ENCODE measurements at places on chromosomes 12 and 14. TPM values are rescaled to one million over a fixed set of nuclear protein-coding genes. Genes with fewer than 3 reads are reported as not detected.

DNA sequence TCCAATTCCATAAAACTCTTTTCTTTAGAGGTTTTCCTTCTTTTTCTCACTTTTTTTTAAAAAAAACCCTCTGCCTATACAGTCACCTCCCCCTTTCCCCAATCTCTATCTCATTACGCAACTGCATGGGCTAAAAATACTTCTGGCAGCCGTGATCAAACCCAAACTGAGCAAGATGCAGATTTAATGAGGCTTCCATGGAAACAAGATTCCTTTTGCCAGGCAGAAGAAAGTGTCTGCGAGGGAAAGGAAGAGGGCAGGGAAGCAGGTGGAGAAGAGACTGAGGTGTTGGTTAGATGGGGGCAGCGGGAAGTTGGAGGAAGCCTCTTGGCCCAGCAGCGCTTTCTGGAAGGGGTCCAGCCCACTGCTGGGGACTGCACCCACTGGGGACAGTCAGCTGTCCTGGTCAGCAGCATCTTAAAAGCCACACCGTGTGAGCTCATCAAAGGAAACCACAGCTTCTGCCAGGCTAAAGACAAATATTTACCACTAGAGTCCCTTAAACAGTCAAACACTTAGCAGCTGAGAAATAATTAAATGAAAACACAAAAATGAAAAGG is 90.4 kb downstream of the SLC8A3 start:
- no peak for DNase-seq

GRCh38 chr12:98074286-98074685 is 441.1 kb upstream of the TMPO start:
- DNase-seq: no peak

- no peak for DNase-seq
Observed at GRCh38 chr12:104522985-104523722, 66.4 kb downstream of the CHST11 start.

GRCh38 chr12:63977441-63977840 is 132.9 kb downstream of the SRGAP1 start:
- DNase-seq: no peak

DNA sequence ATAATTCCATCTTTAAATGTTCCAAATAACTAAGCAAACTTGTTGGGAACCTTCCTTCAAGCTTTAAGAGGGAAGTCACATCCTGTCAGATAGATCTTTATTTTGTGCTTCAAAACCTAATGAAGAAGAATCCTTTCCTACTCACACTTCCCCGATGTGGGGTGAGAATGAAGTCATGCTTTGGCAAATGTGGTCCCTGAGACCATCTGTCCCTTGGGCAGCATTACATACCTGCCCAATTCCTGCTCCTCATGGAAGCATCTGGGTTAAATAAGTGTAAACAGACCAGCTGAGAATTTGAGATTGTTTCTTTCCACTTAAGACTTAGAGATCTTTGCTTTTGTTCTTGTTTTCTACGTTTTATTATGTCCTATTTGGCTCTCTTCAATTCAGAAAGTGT is 606.0 kb upstream of the TMEM132C start:
- DNase-seq: no peak

- no peak for DNase-seq
Observed at GRCh38 chr12:19190292-19191031, 60.9 kb downstream of the PLEKHA5 start.

DNA sequence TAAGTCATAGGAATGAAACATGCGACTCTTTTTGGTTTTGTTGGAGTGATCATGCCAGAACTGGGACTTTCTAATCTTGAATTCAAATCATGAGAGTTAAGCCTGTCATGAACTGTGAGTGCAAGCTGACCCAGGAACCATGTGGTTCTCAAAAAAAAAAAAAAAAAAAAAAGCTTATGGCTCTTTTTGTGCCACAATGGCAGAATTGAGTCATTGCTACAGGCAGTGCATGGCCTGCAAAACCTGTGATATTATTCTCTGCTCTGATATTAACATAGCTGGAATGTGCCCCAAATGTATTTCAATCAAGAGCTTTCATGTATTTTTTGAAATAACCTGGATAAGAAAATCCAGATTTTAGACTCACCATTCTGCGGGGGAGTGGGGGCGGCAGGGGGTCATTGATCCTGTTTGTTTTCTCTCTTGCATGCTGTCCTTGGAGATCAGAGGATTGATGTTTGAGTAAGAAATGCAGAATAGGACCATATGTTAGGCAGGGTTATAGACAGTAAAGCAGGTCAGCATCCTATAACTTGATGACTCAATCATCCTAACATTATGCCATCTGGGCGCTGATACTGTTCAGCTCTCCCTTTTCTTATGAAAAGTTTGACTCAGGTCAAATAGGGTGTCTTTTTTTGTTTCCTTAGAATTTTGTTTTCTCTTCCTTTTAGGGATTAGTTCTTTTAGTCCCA is 797.4 kb downstream of the DIO2 start:
- DNase-seq: no peak

- no peak for DNase-seq
Observed at GRCh38 chr12:29883941-29884554, 100.3 kb upstream of the TMTC1 start.

DNA sequence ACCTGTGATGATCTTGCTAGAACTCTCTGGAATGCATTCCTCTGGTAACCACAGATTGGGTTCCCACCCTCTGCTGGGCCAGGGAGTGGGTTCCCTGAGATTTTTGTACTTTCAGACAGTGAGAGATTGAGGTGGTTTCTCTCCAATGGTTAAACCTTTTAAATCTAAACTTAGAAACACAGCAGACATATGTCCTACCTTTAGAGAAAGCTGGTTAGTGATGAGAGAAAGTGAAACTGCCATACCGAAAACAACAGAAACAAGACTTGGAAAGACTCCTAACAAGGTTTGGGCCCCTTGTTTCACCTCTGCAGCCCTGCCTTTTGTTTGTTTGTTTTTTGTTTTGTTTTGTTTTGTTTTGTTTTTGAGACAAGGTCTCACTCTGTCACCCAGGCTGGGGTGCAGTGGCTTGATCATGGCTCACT is 9.7 kb upstream of the SGPP1 start:
- no peak for DNase-seq

GRCh38 chr14:56150645-56151345 is 32.6 kb downstream of the PELI2 start:
- DNase-seq: no peak

- DNase-seq: no peak
Observed at GRCh38 chr12:53340398-53340797, 4.2 kb upstream of the SP7 start.

Gene PRICKLE1
- total RNA-seq: 7.1 TPM

Measured in pancreas (tissue), 10 donors.